ENCODE measurements at places on chromosomes 3 and 15. TPM values are rescaled to one million over a fixed set of nuclear protein-coding genes. Genes with fewer than 3 reads are reported as not detected.

GRCh38 chr15:84697236-84697990 is 18.5 kb downstream of the SEC11A start:
- no peak for DNase-seq

DNA sequence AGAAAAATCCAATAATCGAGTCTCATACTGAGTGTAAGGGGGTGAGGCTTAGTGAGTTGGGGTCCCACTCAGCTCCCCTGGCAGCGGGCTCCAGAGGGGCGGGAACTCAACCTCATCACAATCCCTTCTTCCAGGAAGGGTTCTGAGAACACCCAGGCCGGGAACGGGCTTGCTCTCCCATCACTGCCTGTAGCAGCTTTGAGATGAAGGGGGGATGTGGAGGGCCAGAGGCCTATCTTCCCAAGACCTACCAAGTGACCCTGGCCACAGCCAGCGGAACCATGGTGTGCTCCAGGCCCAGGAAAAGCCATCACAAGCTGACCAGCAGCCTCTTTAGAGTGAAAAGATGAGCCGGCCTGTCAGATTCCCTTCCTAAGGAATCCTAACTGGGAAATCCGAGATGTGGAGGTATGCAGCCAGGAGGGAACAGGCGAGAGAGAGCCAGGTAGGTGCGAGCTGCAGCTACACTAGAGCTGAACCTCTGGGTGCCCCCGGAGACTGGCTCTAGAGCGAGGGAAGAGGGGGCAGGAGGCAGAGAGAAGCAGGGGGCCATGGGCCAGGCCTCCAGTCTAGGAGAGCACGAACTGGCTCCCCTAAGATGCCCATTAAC is 18.5 kb downstream of the GRAMD2A start:
- DNase-seq: no peak

KBTBD12 gene
- not detected for total RNA-seq

DNA sequence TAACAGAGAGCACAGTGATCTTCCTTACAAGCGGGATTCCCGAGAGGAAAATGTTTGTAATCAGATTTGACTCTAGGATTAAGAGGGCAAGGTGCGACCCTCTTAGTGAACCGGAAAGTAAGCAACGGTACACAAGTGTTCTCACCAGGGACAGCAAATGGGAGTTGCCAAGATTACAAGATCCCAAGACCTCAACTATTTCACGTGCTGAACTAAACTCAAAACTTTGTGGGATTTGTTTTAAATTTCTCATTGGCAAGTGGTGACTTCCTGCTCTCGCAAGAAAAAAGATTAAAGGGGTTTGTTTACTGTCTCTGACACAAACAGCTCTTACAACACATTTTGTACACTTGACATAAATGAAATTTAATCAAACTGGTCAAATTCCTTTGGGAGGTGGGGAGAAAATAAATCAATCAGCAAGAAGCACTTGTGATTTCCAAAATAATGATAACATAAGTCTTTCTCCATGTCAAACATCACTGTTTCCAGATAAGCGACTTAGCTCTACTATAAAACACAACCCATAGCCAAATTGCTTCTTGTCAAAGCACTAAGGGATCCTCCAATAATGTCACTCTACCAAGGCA is 2.2 kb upstream of the PGPEP1L start:
- no peak for DNase-seq

HIGD2B gene
- total RNA-seq: not detected

DNA sequence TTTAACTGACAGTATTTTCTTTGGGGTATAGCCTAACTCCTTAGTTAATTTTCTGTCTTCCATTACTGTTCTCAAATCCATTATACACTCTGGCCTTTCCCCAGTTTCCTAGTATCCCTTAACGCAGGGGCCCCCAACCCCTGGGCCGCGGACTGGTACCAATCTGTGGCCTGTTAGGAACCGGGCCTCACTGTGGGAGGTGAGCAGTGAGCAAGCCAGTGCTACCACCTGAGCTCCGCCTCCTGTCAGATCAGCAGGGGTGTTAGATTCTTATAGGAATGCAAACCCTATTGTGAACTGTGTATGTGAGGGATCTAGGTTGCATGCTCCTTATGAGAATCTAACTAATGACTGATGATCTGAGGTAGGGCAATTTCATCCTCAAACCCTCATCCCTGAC is 75.1 kb downstream of the DOCK3 start:
- DNase-seq: no peak

GRCh38 chr3:62277450-62277849 is 95.9 kb downstream of the FEZF2 start:
- no peak for DNase-seq

MRPS22 gene
- total RNA-seq: 47.0 TPM

DPPA4 gene
- total RNA-seq: not detected

GRCh38 chr15:41930221-41930866 is 36.5 kb upstream of the SPTBN5 start:
- no peak for DNase-seq

DNA sequence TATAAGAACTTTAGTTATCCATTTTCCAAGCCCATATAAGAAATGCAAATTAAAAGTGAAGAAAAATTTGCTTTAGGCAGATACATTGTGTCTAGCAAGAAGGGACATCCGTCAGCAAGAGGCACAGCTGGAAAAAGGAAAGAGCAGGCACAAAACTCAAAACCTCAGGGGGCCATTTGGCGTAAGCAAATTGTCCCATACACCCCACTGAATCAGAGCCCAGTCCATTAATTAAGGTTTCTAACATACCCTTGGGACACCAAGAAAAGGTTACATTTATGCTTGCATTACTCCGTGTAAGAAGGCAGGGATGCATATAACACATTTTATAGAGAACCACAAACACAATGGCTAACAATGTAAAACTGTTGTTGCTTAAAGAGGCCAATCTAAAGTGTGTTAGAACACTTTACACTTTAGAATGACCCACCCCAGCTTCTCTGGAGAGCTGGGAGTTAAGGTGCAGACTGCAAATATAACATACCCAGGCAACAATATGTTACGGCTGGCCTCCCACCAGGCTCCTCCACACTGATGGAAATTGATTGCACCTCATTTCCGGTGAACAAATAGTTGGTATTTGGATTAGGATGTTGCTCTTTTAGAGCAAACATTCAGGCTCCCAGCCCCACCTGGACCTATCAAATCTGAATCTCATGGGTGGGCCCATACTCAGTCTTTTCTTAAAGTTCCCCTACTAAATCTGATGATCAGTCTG is 23.2 kb downstream of the SEMA5B start:
- no peak for DNase-seq

- DNase-seq: no peak
These were observed 91.1 kb upstream of the MITF start for GRCh38 chr3:69648126-69648525.
